ENCODE measurements at places on chromosomes 3 and 15. TPM values are rescaled to one million over a fixed set of nuclear protein-coding genes. Genes with fewer than 3 reads are reported as not detected.

GRCh38 chr3:65181391-65181871 is 493.6 kb upstream of the ADAMTS9 start:
- no peak for DNase-seq

DNA sequence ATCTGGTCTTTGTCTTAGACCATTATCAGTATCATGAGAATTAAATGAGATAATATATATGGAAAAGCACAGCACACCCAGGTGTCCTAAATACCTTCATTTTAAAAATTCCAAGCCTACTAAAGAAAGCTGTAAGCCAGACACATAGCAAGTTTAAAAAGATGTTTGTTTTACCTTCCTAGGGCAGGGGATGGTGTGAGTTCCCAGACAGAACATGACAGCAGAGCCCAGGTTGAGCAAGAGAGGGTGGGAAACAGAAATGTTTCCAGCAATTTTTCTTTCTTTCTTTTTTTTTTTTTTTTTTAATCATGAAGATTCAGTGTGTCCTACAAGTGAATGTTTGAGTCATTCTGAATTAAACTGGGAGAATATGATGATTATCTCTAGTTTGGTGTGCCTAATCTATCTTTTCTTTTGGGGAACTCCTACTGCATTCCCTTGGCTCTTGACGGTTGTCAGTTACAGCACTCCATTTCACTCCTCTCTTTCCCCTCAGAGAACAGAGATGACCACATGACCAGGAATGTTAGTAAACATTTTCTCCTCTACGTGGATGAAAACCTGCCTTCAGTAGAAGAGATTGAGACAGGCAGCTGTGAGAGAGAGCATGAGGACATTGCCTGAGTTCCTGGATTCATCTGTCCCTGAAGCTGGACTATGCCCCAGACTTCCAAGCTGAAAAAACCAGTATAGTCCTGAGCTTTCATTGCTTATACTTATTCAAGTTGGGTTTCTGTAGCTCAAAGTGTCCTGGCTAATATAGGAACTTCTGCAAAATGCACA is 54.5 kb upstream of the ARL14 start:
- DNase-seq: no peak

- DNase-seq: peak; percentile 90
These were observed 674 bp downstream of the MSL2 start for GRCh38 chr3:136195258-136196063.

- no peak for DNase-seq
These were observed 60.4 kb upstream of the TNFAIP8L3 start for GRCh38 chr15:51155016-51155580.

DNA sequence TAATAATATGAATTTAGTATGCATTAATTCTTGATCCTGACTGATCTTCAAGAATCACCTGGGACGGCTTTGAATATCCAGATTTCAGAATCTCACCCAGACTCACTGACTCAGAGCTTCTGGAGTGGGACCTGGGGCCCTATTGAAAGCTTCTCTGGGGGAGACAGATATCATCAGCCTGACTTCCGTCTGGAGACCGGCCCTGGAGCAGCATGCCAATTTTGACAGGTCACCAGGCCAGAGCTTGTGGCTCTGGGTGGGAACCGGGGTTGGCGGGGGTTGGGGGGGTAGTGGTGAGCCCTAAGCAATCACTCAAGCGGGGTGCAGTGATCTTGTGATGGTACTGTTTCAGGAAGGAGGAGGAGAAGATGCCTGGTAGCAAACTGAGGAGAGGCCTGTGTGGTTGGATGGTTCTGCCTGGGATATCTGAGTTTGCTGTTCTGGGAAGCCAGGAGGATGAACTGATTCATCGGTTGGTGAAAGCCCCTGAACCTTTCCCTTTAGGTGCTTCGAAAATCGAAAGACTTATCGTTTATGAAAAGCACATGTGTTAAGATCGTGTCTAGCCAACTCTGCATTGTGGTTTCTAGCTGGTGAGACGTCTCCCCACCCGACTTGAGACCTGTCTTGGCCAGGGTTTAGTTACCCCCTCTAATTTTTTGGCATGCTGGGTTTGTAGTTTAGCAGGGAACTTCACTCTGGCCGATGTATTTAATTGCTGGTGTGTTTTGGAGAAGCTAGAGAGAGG is 263.9 kb upstream of the C2CD4B start:
- DNase-seq: no peak

- no peak for DNase-seq
These were observed 271.3 kb upstream of the TPM1 start for GRCh38 chr15:62771234-62771633.

GRCh38 chr3:90015688-90016356 is 908.4 kb downstream of the EPHA3 start:
- no peak for DNase-seq

DNA sequence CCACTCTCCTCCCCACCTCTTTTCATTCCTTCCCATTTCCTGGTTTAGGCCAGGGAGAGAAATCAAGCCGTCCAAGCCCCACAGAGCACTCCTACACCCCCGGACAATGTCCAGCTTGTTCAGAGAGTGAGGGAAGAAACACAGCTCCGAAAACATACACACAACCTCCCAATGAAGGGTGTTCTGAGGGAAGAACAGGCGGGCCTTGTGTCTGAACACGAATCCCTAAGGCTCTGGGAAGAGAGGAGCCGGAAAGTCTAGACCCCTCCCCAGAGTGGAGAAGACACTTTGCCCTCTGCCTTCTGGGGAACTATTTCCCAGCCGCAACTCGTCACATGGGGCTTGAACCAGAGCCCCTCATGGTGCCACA is 30.5 kb downstream of the ACAN start:
- DNase-seq: no peak

- DNase-seq: no peak
These were observed 3.7 kb upstream of the SLCO2A1 start for GRCh38 chr3:134033315-134033996.

DNA sequence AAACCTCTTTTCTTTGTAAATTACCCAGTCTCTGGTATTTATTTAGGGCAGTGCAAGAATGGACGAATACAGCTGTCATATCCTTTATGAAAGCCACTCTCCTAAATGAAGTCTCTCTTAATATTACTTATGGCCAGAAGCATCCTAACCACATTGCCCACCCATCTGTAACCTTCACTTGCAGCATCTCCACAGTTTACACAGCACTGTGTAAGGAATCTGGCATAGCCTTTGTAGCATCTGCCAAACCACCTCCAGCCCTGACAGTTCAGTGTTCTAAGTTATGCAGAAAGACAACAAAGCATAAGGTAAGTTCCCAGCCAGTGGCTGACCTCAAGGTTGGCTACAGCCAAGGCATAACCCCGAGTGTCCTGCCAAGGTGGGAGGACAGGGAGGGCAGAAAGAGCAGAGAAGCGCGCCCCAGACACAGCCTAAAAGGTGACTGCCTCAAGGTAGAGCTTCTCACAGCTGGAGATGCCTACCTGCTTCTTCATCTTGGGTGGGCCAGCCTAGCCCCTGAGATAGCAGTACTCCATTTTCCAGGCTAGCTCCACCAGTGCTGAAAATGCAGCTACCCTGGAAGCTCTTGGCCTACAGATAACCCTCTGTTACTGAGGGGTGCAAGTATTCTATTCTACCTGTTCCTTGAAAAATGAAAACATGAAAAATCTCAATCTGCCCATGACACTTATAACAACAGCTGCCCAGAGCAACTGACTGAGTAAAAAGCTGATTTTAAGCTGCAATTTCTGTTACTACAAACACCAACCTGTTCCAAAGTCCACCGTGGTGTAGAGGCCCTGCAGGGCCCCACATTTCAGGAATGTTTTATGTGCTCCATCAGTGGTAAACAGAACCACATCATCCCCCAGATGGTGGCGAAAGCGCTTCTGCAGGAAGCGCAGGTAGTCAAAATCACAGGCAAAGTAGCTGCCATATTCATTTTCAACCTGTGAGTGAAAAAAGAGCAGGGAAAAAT is 39.3 kb downstream of the GLB1 start:
- DNase-seq: no peak

DNA sequence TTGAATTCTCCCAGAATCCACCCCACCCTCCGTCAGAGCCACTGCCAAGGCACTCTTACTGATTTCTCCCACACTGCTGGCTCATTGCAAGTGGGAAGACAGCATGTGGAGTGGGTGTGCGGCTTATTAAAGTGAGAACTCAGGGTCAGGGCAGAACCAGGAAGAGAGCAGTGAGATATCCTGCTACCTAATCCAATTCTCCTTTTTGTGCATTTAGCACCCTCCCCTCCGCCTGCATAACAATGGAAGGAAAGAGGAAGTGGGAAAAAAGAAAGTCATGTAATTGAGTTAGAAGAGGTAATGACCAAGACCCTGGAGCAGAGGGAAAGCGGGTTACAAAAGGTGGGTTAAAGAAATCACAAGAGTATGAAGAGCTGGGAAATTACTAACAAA is 27.8 kb upstream of the PIK3CB start:
- no peak for DNase-seq

DNA sequence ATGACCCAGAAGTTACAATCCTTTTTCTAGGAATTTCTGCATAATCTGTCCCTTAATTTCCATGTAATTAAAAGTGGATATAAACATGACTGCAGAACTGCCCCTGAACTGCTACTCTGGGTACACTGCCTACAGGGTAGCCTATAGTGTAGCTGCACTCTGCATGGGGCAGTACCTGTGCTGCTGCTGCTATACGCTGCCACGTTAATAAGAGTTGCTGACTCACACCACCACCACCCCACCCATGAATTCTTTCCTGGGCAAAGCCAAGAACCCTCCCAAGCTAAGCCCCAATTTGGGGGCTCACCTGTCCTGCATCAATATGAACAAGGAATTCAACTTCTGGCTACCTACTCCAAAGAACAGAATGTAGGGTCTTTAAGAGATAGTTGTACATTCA is 13.9 kb downstream of the HDGFL3 start:
- no peak for DNase-seq

GRCh38 chr3:64327100-64327804 is 102.0 kb upstream of the PRICKLE2 start:
- DNase-seq: peak; percentile 88

DNA sequence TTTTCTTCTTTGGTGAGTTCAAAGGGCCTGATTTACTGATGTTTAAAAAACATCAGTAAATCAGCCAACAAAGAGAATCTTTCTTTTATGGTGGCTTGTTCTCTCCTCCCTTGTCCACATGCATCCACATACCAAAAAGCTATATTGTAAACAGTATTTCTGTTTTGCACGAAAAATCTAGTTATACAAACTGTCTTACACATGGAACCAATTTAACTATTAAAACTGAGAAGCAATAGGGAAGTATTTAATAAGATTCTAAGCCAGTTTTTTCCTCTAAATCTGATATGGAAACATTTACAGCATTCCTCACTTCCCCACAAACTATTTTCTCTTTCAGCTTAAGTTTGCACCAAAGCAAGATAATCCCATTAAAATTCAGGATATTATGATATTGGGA is 110.8 kb upstream of the ICE2 start:
- no peak for DNase-seq

DNA sequence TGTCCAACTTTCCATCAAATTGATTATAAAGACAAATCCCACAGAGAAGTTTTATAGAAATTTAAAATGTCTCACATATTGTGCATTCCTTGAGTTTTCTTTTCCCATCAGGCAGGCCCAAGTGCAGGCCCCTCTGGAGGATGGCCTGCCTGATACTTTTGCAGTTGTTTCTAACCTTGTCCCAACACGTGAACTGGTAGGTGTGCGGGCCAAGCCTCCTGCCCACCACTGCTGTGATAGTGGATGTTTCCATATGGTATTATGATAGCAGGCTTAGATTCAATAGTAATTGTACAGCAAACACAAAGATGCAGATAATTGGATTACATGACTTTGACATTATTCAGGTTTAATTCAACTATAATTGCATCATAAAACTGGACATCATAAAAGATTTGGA is 1.4 kb downstream of the P2RY12 start:
- no peak for DNase-seq

- no peak for DNase-seq
These were observed 66.9 kb upstream of the NTRK3 start for GRCh38 chr15:88323468-88323867.

Gene UCN2
- total RNA-seq: 10.1 TPM

Gene CHRM5
- total RNA-seq: not detected

Gene SLC12A8
- total RNA-seq: 3.5 TPM
